Left ventricle myocardium inferior (tissue), 1 donor: ENCODE measurements at places on chromosomes 5 and 9.

GRCh38 chr5:115884704-115885103 is 43.0 kb downstream of the AP3S1 start:
- no peak for DNase-seq

DNA sequence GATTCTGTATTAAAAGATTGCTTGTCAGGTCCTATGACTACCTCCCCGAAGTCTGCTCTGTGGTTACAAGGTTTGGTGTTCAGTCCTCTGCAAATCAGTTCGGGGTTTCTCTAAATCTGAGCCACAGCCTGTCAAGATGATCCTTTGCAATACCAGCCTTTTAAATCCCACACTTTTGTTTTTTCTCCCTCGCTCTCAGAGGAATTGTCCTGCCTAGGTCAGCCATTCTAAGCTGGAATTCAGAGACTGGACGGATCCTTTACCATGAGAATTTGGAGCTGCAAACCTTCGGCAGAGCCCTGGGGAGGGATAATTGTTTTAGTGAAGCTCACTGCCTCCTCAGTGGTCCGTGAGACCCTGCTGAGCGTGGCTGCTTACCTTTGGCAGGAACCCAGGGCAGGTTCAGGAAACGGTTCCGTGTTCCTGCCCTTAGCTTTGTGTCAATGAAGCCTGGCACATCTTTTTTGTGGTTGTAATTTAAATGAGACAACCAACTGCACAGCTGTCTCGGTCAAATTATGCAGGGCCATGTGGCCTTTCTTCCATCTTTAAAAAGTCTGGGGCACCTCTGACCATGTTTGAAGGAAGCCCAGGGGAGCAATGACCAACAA is 47.2 kb downstream of the EBF1 start:
- no peak for DNase-seq

DNA sequence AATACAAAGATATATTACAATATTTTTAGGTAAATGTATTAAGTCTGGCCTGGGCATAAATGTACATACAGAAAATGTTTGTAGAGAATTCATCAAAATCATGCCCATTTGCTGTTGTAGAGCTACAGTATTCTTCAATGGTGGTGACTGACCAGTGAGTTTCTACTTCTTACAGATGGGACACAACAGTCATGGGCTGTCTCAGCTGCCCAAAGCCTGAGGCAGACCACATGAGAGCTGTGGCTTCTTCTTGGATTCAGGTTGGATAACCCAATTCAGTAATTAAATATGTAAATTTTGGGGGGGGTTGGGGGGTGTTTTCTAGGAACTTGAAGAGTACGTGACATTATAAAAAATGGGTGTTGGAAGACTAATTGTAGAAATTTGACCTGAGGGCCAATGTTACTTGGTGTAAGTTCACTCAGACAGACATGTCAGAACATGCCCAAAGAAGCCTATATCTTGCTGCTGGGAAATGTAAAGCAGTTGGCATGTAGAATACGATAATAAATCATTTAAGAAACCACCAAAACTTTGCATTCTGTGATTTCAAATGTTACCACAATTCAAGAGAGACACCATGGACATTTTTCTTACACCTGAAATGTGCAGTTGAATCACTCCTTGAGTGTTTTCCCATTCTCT is 17.9 kb downstream of the STARD4 start:
- DNase-seq = no peak

DNA sequence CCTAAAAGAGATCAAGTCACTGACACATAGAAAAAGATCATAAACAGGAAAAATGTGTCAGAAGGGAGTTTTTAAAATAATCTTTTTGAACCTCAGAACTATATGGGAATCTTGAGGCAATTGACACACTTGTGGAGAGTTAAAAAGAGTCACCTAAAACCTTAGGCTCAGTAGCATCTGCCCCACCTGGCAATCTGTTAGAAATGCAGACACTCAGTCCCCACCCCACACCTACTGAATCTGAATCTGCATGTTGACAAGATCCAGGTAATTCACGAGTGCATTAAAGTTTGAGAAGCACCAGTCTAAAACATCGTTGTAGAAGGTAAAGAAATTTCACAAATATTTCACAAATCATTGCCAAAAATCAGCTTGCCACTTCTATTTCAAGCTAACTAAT is 388.3 kb downstream of the NR2F1-AS1 start:
- no peak for DNase-seq

DNA sequence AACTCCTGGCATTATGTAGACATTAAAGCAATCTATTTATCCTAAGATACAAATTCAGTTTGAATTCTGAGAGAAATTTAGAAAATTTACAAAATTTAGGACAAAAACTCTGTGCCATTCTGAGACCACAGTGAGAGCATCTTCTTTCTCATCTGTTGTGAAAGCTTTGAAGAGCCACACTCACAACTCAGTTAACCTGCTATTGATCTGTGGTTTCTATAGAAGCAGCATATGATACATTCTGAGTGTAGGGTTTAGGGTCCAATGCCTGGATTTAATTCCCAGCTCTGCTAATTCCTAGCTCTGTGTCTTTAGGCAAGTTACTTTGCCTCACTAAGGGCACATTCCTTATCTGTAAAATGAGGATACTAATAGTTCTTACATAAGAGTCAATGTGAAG is 21.6 kb downstream of the CAST start:
- DNase-seq = no peak

DNA sequence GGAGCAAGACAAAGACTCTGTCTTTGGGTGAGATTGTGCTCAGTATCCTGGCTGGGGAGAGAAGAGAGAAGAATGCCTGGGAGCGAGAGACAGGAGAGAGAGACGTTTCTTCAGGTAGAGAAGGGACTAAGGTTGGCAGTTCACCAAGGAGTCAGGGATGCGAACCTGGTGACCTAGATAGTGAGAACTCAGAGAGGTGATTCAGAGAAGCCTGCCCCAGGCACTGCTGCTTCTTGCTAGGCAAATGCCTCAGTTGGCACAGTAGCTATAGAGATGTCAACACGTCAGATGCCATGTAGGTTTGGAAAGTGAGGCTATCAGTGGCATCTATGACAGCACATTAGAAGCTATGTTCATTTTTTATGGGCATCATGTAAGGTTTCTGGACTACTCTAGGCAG is 231.6 kb upstream of the VLDLR start:
- DNase-seq = no peak

DNA sequence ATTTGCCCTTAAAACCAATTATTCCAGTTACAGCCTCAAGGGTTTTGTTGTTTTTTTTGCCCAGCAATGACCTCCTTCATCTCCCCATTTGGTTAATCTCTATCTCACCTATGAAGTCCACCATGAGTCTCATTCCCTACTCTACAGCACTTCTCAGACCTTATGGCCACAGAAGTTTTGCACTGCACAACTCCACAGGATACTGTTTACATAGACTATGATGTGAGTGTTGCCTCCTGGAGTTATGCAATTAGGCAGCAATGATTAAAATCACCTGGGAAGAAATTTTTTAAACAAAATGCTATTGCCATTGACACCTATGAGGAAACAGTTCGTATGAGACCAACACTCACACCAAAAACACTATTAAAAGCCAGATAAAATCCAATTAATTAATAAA is 39.7 kb downstream of the ZDHHC21 start:
- no peak for DNase-seq

DNA sequence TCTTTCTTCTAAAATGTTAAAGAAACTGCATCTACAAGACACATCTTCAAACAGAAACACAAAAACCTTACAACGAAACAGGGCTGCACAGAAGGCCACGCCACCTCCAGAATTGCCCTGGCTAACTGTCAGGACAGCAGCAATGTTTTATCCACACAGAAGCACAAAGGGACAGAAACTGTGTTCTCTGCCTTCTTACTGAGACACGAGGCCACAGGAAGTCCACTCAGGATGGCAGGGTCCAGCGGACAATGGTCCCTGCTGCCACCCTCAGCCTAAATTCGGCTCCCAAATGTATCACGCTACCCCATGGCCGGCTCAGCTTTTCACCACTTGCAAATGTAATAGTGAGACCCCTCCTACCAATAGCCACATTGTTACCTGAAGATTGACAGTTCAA is 159.8 kb upstream of the PHYKPL start:
- no peak for DNase-seq

GRCh38 chr5:78360924-78361630 is 660 bp downstream of the SCAMP1 start:
- peak; percentile 40 for DNase-seq

DNA sequence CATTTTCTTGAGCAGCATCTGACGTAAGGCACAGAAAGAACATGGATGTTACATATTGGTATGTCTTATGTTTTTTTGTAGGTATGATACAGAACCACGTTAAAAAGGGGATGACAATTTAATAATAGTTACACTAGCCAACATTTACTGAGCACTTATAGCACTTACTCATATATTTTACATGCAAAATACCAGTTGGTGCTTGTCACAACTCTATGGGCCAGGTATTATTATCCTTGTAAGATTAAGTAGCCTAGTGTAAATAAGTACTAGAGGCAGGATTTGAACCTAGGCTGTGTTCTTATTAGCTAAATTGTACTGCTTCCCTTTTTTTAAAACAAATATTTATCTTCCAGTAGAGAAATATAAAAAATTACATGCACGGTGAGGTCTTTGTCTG is 83.5 kb downstream of the RANBP17 start:
- no peak for DNase-seq

DNA sequence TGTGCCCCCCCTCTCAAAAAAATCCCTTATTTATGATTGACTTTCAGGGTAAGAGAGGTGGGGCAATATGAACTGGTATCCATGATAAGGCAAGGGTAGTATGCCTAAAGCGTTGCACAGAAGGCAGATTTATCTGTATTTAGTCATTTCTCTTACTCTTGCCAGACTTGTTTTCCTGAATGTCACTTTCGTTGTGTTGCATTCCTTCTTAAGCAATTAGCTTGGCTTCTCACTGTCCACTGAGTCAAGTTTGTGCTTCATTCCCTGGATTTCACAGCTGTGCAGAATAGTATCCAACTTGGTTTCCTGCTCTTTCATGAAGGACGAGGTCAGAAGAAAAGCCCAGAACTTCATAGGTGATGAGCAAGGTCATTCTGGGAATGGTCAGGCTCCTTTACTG is 301.5 kb upstream of the ACTBL2 start:
- DNase-seq = no peak

DNA sequence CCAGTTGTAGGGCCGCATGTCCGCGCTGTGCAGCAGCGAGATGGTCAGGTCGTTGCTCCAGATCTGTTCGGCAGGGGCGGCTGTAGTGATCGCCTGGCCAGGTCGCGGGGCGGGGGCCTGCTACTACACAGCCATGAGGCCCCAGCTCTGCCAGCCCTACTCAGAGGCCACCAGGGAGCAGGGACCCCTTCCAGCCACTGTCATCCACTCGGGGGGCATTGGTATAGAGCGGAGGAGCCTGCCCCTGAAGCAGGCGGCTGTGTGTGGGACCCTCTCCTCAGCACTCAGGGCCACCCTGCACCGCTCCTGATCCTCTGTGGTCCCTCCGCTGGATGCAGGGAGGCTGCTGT is 1.7 kb downstream of the FBXW5 start:
- DNase-seq = no peak

GRCh38 chr9:35203528-35203927 is 41.7 kb downstream of the UNC13B start:
- no peak for DNase-seq

DNA sequence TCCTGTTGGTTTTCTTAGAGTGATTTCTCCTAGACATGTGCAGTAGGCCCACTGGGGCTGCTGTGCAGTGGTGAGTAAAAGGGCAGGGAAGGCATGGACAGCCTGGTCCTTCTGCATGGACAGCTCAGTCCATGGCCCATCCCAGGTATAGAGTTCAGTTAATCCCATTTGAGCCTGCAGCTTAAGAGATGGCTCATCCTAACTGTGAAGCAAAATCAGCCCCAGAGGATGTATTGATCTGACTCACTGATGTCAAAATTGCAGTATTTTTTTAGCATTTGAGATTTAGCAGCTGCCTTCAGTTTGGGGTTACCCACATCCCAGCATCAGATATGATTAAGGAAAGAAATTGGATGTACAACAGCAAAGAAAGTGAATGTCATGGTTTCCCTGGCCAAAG is 93.4 kb downstream of the PDE6A start:
- DNase-seq = no peak

DNA sequence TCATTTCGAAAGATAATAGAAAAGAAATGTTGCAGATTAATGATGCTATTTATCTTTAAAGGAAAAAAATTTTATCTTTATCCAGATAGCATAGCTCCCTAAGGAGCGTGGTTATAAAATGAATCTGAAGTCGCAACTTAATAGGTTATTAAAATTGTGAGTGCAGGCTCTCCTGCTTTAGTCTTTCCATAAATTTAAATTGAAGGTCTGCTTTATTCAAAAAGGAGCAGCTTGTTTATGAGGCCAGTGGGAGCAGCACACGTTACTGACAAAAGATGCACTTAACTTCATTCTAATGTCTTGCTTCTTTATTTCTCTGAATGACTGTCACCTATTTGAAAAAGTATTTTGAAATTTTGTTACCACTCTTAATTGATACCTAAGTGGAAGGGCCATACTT is 95.0 kb downstream of the ZCCHC7 start:
- DNase-seq = no peak

DNA sequence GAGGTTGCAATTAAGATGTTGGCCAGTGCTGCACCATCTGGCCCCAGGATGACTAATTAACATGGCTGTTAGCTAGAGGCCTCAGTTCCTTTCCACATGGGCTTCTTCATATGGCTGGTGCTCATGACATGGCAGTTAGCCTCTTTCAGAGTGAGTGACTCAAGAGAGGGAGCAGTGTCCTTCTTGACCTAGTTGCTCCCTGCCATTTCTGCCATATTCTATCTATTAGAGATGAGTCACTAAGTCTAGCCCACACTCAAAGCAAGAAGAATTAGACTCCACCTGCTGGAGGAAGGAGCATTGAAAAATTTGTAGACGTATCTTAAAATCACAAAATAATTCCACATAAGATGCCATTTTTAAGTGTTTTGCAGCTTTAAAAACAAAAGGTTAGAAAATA is 651.2 kb upstream of the CCNG1 start:
- DNase-seq = no peak

- DNase-seq = no peak
These were observed 40.6 kb downstream of the HACD4 start for GRCh38 chr9:20990867-20991266.

GRCh38 chr5:87382224-87382623 is 30.5 kb downstream of the CCNH start:
- no peak for DNase-seq

DNA sequence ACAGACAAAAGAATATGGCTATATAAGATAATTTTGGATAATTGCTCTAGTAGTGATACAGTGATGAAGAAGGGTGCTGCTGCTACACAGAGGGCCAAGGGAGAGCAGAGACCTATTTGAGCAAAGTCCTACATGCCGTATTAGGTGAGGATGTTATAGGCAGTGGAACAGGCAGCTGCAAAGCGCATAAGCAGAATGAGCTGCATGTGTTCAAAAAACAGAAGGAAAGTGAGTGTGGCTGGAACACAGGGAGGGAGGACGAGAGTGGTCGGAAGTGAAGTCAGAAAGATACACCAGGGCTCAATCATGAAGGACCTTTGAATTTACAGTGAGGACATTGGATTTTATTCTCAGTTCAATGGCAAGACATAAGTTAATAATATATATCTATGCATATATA is 35.4 kb downstream of the ITGA2 start:
- DNase-seq = no peak

GRCh38 chr5:139232147-139232724 is 34.1 kb upstream of the SIL1 start:
- no peak for DNase-seq
